ENCODE measurements at places on chromosomes 11 and 22.

DNA sequence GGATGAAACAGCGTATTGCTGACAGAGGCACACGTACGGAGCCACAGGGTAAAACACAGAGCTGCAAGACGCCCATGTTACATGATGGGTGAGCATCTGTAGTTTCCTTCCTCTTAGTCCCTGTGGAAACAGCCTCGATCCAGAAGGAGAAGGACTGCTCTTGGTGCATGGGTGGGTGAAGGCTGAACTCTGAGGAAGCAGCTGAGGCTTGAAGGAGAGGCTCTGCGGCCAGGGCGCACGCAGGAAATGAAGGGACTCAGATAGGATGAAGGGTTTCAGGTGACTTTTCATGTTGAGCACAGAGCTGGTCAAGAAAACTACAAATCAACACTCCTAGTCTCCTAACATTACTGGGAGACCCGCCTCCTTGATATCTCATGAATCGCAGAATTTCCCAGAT, 65.7 kb upstream of the ADA2 start:
- no peak for DNase-seq

DNA sequence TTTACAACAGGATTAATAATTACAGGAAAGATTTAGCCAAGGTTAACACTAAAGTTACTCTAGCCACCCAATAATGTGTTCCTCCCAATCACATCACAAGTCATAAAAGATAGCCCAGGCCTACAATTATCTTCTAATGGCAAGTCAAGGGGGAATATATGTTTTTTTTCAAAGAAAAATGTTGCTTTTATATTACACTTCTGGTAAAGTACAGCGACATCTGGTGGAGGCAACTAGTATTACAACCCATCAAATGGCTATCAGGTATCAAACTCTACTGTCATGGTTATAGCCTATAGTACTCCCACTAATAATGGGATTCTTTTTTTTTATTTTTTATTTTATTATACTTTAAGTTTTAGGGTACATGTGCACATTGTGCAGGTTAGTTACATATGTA, 71.8 kb downstream of the XRRA1 start:
- DNase-seq: peak; percentile 92

- DNase-seq: no peak
Measured at GRCh38 chr11:33616552-33616951, 84.1 kb downstream of the C11orf91 start.

- no peak for DNase-seq
Measured at GRCh38 chr11:15367695-15368094, 253.0 kb downstream of the INSC start.

- DNase-seq: no peak
Measured at GRCh38 chr22:41387341-41387740, 5.6 kb downstream of the TEF start.

GRCh38 chr22:45525480-45525879, 22.8 kb downstream of the FBLN1 start:
- DNase-seq: no peak

DNA sequence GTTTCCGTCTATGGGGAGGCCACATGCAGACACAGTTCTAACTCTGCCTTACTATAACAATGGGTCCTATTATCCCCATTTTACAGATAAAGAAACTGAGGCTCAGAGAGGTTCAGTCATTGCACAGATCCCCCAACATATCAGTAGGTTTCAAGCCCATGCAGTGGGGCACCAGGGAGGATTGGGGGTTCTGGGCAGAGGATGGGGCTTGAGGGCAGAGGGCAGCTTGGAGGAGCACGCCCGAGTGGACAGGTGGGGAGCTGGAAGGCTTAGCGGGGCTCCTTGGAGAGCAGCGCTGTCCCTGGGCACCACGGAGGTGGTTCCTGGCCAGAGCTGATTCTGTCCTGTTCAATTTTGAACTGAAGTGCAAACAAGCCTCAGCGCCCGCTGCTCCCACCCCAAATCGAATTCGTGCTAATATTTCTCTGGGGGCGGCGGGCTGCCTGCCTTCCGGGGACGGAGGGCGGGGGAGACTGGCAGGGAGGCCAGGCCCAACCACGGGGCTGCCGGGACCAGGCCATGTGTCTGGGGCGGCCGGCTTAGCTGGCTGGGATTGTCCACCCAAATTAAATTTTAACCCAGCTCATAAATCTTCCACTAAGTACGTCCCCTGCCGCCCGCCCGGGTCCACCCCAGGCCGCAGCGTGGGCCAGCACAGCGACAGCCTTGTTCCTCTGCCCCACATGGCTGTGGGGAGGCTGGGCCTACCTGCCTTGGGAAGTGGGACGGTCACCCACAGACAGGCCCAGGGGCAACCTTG, 49.4 kb downstream of the FLRT1 start:
- DNase-seq: no peak

DNA sequence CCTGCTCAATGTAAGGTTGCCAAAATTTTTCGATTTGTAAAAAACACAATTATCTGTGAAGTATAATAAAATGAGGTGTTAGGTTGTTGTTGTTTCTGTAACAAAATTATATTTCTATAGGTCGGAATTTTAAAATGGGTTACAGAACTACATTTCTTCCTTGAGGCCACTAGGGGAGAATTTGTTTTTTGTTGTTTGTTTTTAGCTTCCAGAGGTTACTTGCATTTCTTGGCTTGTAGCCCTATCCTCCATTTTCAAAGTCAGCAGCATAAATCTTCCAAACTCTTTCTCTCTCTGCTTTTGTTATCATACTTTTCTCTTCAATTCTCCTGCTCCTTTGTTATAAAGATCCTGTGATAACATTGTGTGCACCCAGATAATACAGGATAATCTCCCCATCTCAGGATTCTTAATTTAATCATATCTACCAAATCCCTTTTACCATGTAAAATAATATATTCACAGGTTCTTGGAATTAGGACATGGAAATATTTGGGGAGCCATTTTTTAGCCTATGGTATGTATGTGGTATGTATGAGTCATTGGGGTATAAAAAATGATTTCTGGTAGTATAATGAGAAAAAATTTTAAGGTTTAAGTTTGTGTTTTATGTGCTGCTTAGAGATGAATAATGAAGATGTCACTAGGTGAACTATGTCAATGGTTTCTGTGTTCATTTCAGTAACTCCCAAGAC, 9.4 kb upstream of the PATL1 start:
- DNase-seq: no peak
